Activated gamma-delta T cell treated with Interleukin-2 at 50 U/mL for 16 hours (primary cell): ENCODE measurements at places on chromosomes 5 and 9.

- no peak for DNase-seq
These were observed 12.4 kb downstream of the NUDT2 start for GRCh38 chr9:34341659-34342295.

DNA sequence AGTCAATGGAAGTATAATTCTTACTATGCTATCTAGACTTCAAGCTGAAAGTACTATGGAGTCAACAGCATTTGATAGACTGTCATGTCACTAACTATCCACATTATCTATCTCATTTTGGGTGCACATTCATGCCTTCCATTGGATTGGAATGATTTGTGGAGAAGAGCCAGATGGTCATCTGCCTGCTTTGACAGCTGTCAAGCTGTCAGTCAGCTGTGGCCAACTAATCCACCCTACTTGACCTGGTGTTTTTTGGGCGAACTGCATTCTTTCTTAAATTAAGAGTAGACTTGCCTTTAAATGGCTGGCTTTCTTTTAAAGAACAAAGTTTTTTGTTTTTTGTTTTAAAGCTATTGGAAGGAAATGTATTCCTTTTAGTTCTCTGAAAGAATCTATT lies 151.5 kb downstream of the DCP2 start:
- DNase-seq, result no peak

DNA sequence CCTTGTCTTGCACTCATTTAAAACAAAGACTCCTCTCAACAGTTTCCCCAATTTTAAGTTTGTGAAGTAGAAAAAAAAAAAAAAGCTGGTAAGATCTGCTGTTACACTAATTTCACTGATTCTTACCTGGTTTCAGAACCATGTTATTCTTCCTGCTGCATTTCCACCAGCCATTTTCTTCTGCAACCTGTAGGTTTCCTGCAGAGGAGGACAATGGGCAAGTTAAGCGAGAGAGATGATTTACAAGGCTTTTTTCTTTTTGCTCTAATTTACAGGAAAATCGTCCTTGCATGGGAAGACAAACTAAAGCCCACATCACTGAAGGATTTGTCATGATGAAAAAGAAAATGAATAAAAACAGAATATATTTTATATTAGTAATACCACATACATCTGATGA lies 86.0 kb upstream of the SMARCA2 start:
- DNase-seq, result no peak

DNA sequence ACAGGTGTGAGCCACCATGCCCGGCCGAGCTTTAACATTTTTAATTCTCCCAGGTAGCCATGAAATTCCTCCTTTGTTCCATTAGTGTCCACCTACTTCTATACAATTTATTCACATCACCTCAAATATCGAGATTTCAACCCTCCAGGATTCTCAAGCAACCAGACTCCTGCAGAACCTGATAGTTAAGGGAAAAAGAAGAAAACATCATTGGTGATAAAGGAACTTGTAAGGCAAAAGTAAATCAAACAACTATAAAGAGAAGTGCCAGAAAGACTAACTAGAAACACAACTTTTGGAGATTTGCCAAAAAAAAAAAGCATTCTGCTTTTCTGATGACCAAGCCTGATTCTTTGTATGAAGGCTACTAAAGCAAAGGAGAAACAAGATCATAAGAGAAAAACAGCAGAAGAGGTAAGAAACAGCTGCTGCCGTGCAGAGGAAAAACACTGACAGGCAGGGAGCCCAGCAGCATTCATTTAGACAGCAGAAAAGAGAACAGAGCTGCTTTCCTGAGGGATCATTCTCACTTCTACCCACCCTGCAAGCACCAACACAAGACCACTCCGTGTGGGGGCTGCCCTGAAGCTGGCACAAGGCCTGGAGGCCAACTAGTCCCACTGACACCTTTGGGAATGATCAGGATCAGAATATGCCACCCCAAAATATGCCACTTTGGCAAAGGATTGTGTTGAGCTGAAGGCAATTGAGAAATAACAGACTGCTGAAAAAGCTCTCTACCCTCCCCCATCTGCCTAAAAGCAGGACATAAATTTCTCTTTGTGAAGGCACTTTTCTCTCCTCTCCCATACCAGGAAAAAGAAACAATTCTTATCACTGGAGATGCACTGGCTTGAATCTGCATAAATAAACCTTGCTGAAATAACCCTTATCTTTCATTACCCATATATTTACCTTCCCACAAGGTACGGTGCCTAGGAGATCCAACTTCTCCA lies 75.1 kb downstream of the ALDH7A1 start:
- no peak for DNase-seq

- DNase-seq, result no peak
These were observed 10.2 kb upstream of the IL12B start for GRCh38 chr5:159340511-159340910.

GRCh38 chr9:111838439-111838838 lies 43.7 kb upstream of the SHOC1 start:
- DNase-seq, result no peak

DNA sequence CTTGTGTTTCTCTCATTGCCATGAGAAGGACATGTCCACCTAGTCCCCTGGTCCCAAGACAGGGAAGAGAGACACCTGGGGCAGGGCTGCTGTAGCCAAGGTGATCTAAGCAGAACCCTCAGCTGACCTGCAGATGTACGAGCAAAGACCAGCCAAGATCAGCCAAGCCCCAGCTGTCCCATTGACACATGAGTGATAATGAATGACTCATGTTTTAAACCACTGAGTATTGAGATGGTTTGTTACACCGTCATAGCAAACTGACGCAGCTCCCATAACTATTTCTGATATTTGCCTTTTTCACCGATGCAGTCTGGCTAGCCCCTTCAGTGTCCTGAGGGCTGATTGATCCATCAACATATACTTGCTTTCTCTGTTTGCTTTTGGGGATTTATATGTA lies 6.7 kb downstream of the OR1K1 start:
- DNase-seq, result no peak

GRCh38 chr9:17624571-17624970 lies 45.7 kb downstream of the SH3GL2 start:
- no peak for DNase-seq

GRCh38 chr5:113233606-113234005 lies 201.2 kb downstream of the TSSK1B start:
- no peak for DNase-seq

DNA sequence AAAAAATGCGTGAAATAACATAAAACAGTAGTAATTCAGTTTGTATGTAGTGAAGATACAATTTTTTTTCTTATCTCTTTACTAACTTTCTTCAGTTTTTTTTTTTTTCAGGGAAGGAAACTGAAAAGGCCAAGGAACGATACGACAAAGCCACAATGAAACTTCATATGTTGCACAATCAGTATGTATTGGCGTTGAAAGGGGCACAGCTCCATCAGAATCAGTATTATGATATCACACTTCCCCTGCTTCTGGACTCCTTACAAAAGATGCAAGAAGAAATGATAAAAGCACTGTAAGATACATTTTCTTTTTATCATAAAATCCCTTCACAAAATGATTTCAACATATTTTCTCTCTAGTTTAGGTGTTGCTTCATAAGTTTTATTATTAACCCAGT lies 120.0 kb downstream of the FER start:
- DNase-seq, result no peak

GRCh38 chr9:135085830-135086546 lies 1.5 kb upstream of the OLFM1 start:
- no peak for DNase-seq

DNA sequence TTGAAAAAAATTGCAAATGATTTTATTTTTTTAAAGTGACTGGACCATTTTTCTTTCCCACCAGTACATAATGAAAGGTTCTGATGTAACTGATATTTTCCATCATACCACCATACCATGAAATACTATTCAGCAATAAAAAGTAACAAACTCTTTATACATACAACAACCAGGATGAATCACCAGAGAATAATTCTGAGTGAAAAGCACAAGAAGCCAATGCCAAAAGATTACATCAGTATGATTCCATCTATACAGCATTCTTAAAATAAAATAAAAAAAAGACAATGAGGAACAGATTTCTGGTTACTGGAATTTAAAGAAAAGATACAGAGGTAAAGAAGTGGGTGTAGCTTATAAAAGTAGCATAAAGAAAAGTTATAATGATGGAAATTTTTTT lies 423.7 kb upstream of the ST8SIA4 start:
- DNase-seq, result no peak

DNA sequence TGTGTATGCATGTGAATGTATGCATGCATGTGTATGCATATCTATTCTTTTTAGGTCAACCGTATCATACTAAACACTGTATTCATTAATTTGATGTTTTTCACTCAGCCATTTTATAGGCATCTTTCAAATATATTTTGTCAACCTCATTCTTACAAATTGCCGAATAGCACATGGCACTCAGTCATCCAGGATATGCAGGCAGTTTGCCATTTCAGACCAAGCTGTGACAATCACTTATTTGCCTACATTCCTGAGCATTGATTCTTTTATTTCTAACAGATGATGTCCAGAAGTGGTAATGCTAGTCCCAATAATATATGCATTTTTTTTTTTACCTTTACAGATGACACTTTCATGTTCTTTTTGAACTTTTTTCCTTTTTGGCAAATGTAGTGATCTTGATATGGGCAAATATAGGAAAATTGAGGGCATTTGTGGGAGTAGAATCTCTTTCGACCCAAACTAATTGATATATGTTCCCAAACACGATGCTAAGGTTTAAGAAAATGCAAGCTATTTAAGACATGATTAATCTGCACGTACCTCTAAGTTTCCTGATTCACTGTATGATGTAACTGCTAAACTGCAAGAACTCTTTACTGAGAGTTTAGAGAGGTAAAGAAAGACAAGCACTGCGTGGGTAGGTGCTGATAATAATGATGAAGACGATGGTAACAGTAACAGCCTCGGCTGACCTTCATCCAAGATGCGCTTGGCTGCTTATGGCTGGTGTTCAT lies 153.9 kb upstream of the DAP start:
- DNase-seq, result no peak

DNA sequence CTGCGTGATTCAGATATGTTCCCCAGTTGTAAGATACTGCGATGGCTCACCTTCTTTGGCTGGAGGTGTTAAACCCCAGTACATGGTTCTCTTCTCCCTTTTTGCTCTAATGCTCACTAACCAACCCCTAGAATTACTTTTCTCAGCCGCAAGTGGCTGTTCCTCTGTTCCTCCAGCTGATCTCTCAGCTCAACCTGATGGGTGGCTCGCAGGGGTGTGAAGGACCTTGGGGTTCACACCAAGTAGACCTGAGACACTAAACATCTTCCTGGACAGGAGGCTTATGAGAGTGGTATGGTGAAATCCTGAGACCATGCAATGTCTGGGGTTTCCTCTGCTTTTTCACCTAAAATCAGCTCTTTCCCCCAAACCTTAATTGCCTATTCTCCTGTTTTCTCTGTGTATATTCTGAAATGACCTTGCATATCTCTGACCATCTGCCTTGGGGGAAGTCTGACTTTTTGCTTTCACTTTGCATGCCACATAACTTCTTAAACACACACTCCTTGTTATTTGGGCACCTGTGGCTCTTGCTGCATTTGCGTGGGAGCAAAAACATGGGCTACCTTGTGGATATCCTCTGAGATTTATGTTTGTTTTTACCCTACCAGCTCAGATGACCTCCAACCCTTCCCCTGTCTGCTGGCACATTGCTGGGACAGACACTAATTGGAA lies 15.9 kb upstream of the IFNA14 start:
- DNase-seq, result no peak

DNA sequence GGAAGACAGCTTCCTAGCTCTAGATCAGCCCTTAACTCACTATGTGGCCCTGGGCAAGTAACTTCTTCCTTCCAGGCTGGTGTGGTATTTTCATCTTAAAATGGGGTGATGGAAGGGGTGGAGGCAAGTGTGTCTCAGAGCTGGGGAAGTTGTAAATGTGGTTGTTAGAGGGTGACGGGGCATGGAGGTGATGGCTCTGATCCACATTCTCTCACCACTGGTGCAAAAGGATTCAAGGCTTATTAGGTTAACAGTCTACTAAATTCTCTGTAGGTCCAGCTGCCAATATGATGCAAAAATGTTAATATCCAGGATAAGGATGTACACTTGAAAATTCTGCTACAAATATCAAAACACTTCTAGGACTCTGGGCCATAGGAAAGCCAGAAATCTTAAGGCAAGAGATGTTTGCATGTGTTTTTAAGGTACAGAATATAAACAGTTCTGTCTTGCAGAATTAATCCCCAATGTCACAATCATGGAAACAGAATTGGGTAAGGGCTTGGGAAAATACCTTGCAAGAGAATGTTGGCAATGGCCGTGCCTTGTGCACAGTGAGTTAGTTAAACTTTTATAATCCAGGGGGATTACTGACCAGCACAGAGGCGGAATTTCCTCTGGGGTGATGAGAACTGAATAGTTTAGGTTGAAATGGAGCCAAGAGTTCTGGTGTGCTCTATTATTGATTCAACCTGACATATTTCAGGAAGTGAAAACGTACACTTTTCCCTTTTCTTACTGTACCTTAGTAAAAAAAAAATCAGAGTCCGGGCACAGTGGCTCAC lies 19.8 kb downstream of the TNFSF15 start:
- DNase-seq, result no peak

DNA sequence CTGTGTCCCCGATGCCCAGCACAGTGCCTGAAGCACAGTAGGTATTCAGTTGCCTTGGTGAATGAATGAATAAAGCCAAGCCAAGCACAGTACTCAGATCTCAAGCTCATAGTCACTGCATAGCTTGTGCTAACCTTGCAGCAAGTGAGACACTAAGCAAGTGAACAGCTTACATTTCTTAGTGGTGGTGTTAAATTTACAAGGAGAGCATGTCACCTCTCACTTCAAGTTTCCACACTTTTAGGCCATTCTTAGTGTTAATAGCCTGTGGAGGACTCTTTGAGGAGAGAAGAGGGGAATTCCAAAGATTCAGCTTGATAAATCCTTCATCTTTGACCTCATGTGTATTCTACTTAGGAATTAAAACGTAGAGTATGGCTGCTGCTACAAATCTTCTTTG lies 104.7 kb downstream of the C9orf152 start:
- no peak for DNase-seq

DNA sequence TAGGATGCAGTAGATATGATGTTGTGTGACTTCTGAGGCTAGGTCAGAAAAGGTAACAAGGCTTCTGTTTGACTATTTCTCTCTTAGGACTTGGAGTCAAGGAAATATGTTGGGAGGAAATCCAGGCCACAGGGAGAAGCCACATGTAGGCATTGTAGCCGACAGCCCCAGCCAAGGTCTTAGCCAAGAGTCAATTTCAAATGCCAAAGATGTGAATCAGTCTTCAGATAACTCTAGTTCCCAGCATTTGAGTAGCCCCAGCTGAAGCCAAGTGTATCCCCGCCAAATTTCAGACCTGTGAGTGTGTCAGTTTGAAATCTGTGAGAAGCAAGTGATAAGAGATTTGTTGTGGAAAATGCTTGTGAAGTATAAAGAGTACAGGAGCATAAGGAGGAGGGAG lies 38.1 kb upstream of the ISL1 start:
- DNase-seq, result no peak

GRCh38 chr5:119596046-119596445 lies 33.3 kb upstream of the FAM170A start:
- no peak for DNase-seq
